ENCODE measurements at places on chromosomes 12 and 14.

DNA sequence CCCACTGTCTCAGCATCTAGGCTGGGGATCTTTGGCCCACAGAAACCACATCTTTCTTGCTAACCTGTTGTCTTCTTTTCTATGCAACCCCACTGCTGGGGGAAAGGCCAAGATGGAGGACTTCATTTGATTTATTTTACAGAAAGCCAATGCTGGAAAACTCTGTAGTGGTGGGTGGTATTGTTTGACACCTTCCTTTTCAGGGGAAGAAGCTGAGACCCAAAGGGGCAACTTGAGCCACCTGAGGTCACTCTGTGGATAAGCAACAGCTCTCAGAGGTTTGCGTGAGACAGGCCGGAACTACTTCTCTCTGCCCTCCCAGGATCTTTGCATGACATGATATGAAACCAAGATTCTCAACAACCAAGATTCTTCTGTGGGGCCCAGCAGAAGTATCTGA is 645.2 kb downstream of the VRK1 start:
- DNase-seq: no peak

GRCh38 chr12:123928897-123929296 is 43.7 kb downstream of the CCDC92 start:
- no peak for DNase-seq

- DNase-seq: no peak
Measured at GRCh38 chr12:115749071-115749841, 528.2 kb downstream of the MED13L start.

DNA sequence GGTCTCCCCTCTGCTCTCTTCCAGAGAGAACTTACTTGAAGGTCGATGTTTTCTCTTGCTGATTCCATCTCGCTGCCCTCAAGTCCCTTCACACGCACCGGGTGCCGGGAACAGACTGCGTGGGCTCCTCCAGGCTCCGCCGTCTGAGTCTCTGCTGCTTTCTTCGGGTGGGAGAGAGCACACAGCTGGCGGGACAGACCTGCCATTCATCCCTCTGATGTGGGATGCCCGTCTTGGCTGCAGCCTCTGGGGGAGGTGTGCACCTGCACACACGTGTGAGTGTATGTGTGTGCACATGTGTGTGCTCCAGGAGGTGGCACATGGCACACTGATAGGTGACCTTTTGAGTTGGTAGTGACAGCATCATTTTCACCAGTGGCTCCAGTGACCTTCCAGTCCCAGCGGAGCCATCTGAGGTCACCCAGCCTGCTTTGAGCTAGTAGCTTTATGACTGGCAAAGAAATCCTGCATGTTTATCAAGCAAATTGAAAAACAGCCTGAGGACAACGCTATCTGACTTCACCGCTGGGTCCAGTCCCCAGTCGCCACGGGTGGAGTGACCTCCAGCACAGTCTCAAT is at the start of gene NINJ2:
NINJ2 (minus strand) TSS at position 153 of the 579 bp plus-strand sequence; CDS start at position 68, 85 bp downstream.
- peak; percentile 23 for DNase-seq

DNA sequence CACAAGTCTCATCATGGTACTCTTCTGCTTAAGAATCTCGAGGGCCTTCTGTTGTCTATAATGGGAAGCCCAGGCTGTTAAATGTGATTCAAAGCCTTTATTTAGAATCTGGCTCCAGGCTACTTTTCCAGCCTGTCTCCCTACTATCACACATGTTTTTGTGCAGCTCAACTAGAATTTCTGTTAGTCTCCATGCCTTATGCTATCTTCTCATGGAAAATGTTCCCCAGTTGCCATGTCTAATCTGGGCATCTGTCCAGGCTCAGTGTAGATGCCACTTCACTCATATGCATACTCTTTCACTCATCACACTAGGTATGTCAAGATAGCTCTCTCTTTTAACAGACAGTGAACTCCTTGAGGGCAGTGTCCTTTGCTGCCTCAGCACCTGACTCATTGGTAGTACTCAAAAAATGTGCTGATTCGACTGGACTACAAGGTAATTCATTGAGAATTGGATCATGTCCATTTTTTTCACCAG is 145.3 kb downstream of the TTLL5 start:
- no peak for DNase-seq

DNA sequence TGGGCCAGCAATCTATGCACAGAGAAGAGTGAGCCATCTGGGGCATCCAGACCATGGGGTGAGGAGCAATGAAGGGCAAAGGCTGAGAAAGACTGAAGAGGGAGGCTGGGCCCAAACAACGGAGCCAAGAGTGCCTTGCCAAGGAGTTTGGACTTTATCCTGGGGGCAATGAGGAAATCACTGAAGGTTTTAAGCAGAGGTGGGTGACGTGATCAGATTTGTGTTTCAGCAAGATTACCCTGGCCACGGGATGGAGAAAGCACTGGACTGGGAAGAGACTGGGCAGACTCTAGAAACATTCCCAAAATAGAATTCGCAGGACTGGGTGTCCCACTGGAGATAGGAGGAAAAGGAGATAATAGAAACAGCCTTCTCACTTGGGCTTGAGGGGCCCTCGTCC is 65.3 kb downstream of the DPF3 start:
- DNase-seq: no peak

DNA sequence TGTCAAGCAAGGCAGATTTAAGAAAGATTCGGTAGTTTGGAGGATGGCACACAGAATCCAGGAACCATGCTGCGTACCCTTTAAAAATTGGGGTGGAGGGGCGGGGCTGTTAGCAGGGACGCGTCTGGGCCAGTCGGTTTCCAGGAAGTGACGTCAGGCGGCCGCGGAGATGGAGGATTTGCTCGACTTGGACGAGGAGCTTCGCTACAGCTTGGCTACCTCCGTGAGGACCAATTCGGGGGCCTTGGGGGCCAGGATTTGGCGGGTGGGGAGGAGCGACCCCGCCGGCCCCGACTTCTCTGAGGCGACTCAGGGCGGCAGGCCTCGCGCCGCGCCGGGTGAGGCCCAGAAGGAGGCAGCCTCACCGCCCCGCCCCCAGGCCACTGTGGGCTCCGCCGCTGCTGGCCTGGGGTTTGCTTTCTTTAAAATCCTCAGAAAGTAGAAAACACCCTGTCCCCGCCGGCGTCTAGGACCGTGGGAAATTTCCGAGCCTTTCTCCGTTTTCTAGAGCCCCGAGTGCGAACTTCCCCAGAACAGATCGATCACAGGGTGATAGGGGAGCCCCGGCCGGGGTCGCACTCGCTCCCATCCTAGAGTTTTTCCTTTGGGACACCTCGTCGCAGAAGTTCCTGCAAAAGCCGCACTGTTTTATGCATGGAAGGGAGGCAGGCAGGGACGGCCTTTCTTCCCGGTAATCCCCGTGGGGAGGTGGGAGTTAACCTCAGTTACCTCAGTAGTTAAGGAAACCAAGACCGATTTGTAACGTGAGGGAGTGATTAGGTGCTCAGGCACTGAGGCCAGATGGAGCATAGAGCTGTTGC is at the start of gene IFT43:
IFT43 (plus strand) TSS at position 146 of the 821 bp plus-strand sequence; CDS start at position 170, 24 bp downstream.
- peak; percentile 89 for DNase-seq

- DNase-seq: peak; percentile 64
Measured at GRCh38 chr12:52865090-52865944, 16.5 kb upstream of the KRT78 start.

GRCh38 chr12:112153893-112154219 is 28.5 kb downstream of the TRAFD1 start:
- DNase-seq: no peak

GRCh38 chr12:106315523-106315922 is 13.0 kb downstream of the TCP11L2 start:
- DNase-seq: no peak

DNA sequence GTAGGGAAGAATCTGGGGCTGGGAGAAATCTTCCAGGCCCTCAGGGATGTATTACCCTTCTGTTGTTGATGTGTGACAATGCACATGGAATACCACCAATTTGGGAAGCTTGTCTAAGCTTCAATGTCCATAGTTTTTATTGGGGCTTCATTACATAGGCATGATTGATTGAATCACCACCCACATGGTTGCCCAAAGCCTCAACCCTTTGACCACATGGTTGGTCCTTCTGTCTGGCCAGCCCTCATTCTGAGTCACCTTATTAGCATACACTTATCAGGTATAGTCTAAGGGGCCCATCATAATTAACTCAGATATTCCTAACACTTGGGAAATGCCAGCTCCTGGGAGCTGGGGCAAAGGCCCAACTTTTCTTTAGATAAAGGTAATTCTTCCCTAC is 93.3 kb downstream of the AKAP6 start:
- DNase-seq: no peak

DNA sequence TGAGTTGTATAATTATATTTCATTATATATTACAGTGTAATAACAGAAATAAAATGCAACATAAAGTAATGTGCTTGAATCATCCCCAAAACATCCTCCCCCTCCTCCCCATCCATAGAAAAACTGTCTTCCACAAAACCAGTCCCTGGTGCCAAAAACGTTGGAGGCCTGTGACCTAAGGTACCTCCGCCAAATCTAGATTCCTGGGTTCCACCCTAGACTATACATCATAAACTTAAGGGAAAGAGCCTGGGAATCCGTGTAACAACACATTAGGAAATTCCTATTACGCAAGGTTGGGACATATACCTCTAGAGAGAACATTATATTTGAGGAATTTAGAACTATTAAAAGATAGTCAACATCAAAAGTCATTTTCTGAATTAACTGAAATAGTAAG is 38.0 kb downstream of the SPPL3 start:
- DNase-seq: no peak

DNA sequence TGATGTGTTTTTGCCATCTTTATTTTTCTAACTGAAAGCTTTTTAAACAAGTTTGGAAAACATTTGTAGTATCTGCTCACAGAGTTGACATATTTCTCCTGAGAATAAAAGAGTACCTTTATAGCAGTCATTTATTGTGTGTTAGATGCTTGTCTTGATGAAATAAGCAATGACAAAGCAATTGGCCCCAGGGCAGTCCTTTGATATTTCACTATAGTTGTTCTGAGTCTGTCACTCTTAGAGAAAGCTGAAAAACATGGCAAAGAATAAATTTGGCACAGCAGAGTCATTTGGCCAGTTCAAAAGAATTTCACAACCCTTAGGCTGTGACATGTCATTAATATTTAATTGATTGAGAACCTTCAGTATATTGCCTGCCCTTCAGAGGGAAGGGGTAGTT is 166.2 kb downstream of the PTPRO start:
- DNase-seq: no peak

DNA sequence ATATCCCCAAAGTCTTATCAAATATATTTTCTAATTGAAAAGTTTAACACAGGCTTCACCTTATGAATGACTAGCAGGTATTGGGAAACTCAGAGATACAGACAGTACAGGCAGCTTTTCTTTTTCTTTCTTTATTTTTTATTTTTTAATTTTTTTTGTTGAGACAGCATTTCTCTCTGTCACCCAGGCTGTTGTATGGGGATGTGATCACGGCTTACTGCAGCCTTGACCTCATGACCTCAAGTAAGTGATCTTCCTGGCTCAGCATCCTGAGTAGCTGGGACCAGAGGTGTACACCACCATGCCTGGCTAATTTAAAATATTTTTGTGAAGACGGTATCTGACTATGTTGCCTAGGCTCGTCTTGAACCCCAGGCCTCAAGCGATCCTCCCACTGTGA is 85.0 kb downstream of the BRMS1L start:
- DNase-seq: no peak

GRCh38 chr12:57518920-57519795 is 1.2 kb downstream of the DDIT3 start:
- DNase-seq: peak; percentile 42

GRCh38 chr12:81205416-81205815 is 127.5 kb downstream of the ACSS3 start:
- no peak for DNase-seq

DNA sequence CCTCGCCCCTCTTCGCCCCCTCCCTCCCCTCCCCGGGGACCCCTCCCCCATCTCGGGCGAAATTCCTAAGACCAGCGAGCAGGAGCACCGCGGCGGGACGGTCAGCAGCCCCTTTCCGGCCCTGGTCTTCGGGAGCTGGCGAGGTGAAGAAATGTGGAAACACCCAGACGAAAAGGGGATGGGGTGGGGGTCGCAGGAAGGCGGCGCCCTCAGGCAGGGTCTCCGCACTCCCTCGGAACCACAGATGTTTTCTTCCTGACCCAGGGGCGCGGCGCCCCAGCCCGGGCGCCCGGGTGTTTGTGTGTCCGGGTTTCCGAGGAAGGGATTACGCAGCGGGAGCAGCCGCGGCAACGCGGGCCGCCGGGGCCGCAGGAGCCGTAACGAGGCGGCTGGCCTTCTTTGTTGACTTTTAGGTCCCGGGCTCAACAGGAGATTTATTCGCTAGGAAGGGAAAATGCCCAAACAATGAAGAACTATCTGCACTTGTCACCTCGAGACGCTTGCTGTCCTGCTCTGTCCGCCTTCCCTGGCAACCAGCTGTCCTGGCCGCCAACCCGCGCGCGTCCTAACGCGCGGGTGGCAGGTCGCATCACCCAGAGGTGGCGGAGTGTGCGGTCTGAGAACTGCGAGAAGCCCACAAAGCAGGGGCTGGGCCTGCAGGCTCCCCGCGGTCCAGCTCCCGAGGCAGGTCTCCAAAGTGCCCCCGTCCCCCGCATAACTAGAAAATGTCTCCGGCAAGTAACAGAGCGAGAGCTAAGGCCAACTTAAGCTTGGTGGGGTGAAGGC is 7.0 kb downstream of the FOXA1 start:
- no peak for DNase-seq

GRCh38 chr12:105428793-105429395 is 98.4 kb downstream of the C12orf75 start:
- DNase-seq: no peak

DNA sequence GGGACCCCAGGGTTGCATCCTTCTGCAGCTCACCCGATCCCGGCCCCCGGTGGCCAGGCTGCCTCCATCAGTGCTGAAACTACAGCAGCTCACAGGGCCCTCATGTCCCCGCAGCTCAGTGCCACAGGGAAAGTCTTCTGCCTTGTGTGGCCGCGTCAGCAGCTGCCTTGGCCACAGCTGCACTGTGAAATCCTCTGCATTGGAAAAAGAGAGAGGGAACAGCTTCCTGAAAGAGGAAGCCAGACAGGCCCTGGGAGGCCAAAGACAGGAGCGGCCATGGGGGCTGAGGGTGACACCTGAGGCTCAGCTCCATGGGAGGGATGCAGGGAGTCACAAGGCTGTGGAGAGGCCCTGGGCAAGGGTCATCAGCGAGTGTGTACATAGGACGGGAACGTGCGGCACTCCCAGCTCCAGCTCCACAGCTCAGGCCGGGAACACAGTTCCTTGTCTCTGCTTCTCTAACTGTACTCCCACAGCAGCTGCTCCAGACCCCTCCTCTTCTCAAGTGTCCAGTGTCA is 32.7 kb downstream of the PARP2 start:
- no peak for DNase-seq

DNA sequence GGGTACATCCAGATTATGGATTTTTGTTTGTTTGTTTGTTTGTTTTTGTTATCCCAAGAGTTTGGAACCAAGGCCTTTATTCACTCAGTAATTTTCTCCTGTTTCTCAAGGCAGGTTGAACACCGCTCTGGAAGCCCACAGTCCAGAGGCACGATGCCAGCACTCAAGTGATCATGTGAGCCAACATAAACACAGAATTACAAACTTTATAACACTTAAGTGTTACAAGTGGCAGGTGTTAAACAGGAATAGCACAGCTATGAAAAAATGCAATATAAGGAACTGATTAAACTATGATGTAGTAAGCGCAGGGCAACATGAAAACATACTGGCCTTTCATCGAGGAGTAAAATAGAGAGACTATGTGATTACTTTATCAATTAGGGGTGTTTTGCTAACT is 1885.8 kb upstream of the SEL1L start:
- DNase-seq: no peak

- no peak for DNase-seq
Measured at GRCh38 chr14:33812181-33812580, 138.7 kb downstream of the EGLN3 start.

Measured in suppressor macrophage treated with lipopolysaccharide for 4 hours (primary cell).